ENCODE measurements at places on chromosomes 3 and 15.

DNA sequence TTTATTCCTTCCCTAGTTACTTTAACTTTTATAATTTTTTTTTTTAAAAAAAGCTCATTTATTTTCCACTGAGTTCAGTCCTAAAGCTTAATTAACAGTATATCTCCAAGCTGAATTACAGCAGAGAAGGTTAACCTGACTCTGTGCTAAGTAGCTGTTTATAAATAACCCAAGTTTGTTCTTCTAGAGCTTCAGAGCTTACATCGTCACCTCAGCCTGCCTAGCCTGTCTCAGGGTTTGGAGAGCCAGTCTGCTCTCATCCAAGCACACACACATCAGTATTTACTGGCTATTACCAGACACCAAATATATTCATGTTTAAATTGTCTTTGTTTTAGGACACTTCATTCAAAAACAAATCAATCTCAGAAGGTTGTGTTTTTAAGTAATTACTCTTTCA, 154.9 kb downstream of the CDIN1 start:
- DNase-seq, result no peak

DNA sequence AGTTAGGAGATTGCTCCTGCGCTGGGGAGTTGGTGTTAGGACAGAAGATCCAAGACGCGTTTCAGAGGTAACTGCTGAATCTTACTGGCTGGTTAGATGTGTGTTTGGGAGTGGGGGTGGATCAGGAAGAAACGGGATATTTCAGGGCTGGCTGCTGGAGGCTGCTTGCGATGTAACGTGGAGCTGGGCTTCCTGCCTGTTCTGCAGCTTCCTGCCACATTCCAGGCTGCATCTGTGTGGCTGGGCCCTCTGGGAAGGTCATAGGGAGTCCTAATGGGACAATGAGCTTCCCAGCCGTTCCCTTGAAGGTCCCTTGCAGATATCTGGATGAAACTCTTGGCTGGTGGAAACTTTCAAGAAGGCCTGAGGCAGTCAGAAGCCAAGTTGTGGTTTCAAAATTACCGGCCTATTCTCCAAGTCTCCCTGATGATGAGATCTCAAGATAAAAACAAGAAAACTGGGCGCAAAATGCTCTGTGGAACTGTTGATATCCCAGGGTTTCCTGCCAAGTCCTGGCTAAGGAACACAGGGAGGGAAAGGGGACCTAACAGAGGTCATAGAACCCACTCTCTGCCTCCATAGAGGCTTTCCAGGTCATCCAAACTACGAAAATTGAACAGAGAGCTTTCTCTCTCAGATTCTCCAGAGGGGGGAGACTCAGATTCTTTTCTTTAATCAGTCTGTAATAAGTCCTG, 67.0 kb downstream of the NOX5 start:
- no peak for DNase-seq

DNA sequence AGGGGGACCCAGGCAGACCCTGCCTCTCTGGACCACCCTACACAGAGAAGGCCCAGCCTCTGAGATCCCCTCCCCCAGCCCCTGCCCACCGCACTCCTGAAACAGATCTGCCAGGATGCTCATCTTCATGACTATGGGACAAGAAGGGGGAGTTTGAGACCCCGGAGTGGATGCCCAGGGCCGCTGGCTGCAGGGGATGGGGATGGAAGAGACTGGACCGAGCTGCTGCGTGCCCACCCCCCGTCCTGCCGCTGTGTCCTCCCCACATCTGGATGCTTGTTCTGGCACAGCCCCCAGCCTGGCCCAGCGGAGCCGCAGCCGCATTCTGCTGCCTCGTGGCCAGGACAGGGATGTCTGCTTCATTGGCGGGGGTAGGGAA, 30.3 kb upstream of the SEMA3F start:
- no peak for DNase-seq

GRCh38 chr3:44365952-44366351, 27.4 kb downstream of the TCAIM start:
- DNase-seq, result no peak

DNA sequence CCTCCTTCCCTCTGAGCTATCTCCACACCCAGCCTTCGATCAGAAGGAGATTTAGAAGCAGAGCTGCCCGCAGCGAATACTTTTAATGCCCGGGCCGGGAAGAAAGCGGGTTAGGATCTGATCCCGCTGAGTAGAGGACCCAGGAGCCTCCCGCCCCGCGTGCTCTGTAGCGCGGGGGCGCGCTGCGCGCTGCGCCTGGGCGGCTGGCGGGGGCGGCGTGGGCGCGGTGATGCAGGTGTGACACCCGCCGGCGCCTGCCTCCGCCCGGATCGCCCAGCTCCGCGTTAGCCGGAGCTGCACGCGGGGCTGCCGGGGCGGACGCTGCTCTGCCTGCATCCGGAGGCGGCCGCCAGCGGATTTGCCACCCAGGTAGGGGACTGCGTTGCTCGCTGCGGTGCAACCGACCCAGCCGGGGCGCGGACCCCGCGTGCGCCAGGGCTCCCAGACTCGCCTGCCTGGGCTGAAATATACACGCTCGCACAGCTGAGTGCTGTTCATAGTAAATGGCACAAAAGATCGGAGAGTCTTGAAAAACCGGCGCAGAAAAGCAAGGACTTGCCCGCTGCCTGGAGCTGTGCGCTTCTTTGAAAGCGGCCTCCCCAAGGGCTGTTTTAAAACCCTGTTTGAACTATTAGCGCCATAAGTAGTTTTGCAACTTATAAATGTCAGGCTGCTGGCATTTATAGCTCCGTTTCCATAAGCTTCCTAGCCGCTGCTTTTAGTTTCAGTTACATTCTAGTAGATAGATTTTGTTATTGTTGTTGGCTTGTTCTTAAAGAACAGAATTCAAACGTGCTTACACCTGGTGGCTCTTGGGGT, at the start of gene SV2B:
SV2B (plus strand) TSS at position 263 of the 819 bp plus-strand sequence. CDS start 126,007 bp downstream, outside the sequence.
- DNase-seq, result peak; percentile 63

- DNase-seq, result no peak
These were observed 18.9 kb downstream of the TLE3 start for GRCh38 chr15:70078578-70079417.

DNA sequence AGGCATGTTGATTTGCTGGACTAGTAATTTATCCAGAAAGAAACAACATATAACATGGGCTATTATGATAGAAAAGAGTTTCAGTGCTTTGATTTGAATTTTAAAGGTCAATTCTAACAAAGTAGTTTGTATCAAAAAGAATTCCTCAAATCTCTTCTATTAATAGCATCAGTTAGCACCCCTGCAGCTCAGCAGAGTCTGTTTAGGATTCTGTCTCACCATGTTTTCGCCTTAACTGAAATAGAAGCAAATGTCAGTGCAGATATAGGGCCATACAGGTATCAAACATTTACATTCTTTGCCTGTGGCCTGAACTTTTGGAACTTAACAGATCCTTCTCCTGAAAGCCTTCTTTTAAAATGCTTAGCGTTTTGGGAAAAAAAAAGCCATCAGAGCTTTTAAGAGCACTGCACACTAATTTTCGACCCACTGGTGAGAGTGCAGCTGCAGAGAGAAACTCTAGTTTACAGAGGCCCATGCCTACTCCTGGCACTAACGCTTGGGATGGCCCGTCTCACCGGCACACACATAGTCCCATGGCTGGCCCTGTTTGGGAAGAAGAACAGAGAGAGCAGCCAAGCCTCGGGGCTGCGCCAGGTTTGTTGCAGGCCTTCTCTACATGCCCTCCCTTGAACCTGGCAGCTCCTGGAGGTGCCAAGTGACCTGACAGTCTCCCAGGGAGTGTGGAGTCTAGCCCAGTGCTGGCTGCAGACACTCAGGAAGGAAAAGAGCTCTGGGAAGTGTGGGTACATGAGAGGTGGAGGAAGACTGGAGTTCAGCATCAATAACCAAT, 9.9 kb upstream of the PAQR9 start:
- DNase-seq, result no peak

DNA sequence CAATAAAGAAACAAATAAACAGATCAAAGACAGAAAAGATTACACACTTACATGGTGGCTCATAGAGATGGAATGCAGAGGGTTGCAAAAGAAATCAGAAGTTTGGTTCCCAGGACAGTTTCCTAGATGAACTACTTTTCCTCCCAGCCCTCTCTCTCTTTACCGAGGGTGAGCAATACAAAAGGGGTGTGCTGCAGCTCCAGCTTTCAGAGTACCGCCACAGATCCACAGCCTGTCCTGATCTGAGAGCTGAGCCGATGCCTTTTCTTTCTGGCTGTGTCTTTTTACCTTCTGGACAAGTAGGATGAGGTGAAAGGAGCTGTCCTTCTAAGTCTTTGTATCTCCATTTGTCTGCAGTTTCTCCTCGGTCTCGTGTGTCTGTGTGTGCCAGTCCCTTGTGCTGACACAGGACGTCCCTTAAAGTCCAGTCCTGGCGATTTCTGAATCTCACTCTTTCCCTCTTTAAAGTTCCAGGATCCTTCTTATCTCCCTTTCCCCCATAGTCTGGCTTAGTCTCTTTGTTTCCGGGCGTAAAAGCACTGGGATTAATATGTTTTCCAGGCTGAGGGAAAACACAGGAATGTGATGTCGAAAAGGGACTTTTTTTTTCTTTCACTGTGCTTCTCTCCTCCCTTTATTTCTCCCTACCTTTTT, 540 bp downstream of the CCDC80 start:
- no peak for DNase-seq

DNA sequence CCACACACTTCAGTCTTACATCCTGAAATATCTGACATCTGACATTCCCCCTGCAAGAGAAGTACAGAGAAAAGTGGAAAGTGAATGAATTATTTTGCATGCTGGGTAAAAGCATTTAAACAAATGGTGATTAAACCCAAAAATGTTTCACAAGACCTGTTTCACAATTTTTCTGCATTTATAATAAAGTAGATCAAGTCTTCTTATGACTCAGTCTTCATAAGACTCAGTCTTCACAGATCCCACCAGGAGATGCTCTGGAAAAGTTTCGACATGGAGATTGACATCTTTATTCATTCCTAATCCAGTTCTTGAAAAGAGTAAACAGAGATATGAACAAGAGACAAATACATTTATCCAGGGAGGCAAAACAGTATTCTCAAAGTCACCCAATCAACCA, 13.2 kb upstream of the EDC3 start:
- DNase-seq, result no peak

- no peak for DNase-seq
These were observed 1.5 kb downstream of the ABHD5 start for GRCh38 chr3:43692085-43692855.

- DNase-seq, result no peak
These were observed 271.7 kb upstream of the TOPAZ1 start for GRCh38 chr3:43969944-43970343.

GRCh38 chr15:81890496-81890895, 155.3 kb downstream of the MEX3B start:
- DNase-seq, result no peak

GRCh38 chr3:153853163-153853562, 268.0 kb upstream of the ARHGEF26 start:
- DNase-seq, result no peak

DNA sequence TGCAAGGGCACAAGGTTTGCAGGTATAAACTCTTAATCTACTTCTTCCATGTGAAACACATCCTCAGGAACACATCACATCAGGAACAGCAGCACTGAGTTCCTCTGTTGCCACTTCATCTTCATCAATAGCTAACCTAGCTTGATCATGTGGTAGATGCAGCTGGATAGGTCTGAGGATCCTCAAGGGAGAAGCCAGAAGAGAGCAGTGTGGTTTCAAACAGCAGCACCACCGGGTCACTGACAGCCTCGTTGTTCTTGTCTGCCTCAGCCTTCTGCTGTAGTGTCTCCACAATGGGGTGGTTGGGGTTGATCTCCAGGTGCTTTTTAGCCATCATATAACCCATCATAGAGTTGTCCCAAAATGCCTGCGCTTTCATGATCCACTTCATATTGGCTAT, 58.8 kb downstream of the ADAM10 start:
- no peak for DNase-seq

DNA sequence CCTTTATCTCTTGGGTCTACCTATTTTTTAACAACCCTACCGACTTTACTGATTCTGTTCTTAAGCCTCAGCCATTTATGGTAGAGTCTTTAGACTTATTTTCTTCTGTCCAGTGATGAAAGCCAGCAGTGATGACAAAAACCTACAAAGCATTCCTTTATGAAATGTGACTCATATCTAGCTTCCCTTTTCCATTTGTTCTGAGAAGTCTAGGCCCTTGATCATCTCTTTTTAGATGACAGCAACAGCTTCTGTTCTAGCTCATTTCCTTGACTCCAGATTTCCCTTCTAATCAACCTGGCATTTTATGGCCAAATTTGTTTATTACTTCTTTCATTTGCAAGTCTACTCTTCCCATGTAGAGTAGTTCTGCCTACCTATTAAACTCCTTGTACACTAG, 36.1 kb downstream of the CFAP44 start:
- no peak for DNase-seq

DNA sequence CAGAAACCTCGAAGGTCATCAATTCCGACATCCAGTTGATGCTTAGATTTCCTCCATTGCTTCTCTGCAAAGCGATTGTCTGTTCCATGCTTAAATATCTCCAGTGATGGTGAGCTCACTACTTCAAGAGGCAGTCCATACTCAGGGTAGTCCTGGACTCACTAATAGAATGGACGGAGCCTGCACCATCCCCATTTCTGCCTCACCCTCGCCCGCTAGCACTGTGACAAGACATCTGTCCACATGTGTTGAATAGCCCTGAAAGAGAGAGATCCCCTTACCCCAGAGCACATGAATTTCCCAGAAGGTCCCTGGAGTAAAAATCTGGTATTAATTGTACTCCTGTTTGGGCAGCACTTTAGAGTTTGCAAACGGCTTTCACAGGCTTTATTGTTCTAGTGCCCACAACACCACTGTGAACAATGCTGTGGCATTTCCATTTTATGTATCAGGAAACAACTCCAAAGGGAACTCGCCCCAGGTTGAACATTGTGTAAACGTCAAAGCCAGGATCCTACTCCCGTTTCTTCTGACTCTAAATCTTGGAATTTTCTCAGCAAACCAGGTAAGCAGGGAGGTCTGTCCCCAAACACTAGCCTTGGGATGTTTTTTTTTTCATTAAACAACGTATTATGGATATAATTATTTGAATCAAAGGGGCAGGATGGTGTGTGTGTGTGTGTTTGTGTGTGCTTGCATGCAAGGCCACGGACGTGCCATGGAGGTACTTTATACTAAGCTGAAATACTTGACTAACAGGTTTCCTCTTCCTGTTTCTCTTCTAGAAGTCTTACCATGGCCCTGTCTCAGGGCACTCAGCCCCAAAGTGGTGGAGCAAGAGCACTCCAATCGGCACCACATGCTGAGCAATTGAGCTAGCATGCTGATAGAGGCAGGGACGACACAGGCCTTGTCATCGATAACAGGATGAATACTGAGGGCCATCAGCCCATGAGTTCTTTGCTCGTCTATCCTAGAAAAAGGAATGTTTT, 198.3 kb downstream of the OPA1 start:
- DNase-seq, result no peak

DNA sequence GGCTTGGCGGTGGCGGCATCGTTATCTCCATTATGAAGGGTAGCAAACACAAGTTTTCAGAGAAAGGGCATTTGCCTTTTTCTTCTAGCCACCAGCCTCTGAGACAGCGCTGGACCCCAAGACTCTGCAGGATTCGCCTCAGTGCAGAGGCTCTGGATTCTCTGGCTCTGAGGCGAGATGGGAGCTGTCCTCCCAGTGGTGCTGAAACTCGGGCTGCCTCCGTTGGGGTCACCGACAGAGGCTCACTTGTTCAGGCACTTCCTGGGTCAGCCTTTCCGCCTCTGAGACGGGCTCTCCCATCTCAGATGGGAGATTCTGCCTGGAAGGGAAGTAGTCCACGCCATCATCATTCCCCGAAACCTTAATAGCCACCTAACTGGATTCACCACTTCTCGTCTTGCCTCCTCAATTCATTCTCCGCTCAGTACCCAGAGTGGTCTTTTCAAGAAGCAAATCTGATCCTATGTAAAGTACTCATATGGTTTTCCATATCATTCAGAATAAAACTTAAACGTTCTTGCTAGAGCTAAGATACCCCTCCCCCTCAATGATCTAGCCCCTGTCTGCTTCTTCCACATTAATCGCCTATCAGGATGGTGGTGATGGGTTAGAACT, 76.9 kb downstream of the RHCG start:
- peak; percentile 52 for DNase-seq

GRCh38 chr3:94158512-94158911, 95.7 kb downstream of the NSUN3 start:
- no peak for DNase-seq

Data from activated T-cell treated with anti-CD3 and anti-CD28 coated beads, Interleukin-2, amount 50 U/mL, for 48 hours (primary cell).